ENCODE measurements at places on chromosomes 16 and 17.
A peak's percentile ranks its signal among the peaks of the same experiment; 100 is the strongest.

GRCh38 chr17:56085576-56086267, 67.6 kb upstream of the ANKFN1 start:
- DNase-seq, result no peak

- no peak for DNase-seq
Measured at GRCh38 chr17:75313941-75314551, 24.8 kb upstream of the SLC25A19 start.

- DNase-seq, result no peak
Measured at GRCh38 chr16:57371494-57372371, 557 bp upstream of the CX3CL1 start.

DNA sequence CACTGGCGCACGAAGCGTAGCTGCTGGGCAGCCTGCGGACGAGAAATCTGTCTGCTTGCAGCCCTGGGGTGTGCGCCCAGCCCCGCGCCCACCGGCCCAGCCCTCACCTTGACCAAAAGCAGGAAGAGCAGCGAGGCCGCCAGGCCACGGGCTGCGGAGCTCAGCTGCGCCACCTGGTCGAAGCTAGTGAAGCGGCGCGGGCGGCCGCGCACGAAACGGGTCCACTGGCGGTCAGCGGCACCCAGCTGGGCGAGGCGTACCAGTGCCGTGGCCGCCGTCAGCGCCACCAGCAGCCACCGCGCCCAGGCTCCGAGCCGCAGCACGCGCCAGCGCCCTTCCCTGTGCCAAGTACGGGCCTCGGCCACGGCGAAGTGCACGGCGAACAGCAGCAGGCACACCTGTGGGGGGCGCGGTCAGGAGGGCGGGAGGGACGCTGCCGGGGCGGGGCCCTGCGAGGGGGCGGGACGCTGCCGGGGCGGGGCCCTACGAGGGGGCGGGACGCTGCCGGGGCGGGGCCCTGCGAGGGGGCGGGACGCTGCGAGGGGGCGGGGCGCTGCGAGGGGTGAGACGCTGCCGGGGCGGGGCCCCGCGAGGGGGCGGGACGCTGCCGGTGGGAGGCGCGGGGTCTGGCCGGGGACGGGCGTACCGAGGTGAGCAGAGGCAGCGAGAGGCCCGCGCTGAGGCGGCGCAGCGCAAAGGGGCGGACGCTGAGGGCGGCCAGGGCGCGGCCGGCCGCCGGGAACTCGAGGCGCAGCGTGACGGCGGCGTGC, 43.2 kb downstream of the TSC2 start:
- DNase-seq, result peak; percentile 71

GRCh38 chr17:62206550-62206949, 141.5 kb upstream of the MED13 start:
- DNase-seq, result no peak

DNA sequence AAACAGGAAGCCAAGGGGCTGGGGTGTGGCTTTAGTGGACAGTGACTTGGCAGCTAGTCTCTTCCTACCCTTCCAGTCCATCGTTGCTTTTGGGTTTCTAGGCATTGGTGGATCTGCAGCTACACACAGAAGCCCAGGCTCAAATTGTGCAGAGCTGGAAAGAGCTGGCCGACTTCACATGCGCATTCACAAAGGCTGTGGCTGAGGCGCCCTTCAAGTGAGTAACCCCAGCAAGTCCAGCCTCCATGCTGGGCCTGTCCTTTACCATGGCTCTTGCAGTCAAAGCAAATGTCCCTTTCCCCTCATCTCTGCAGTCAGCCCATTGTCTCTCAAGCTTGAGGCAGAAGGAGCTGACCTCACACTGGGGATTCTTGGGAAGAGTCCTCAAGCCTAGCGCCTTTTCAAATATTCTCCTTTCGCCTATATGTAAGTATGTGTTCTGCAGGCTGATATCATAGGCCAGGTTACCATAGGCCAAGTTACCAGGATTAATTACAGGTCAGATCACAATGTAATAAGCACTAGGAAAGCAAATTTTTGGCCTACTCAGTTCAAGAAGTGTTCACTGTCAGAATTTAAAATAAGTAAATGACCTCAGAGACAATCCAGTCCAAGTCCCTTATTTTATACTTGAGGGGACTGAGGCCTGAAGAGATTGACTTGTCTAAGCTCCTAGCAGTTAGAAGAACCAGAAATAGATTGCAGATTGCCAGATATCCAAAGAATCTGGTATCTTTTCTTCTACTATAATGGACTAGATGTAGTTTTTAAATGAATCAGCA, 6.5 kb downstream of the EME1 start:
- no peak for DNase-seq

DNA sequence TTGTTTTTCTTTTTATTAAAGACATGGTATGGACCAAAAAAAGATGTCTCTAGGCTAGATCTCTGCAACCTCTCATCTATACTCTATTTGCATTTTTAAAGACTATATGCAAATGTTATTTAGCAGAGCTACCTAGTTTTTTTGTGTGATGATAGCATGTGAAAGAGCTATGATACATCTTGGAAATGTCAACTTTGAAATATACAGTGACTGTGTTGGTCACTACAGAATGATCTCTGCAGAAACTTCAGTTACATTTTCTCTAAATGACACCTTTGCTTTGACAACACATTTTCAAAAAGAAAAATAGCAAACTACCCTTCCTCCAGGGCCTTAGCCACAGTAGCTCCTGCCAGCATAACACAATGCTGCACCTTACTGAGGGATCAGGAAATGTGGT, 86.6 kb downstream of the PRKCB start:
- DNase-seq, result no peak

DNA sequence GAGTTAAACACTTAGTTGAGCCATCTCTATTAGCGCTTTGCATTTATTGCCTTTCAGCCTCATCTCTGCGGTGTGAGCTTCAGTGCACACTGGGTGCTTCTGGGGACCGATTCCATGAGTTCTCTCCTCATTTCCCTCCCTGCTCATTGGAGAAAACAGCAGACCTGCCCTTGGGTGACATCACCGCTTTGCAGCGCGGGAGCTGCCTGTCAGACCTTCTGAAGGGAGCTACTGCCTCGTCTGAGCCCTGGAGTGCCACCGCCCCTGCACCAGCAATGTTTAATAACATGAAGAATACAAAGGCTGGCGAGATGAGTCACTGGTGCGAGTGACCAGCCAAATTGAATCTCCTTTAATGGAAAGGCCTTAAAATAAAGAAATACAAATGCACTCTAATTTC, 30.2 kb upstream of the CPPED1 start:
- peak; percentile 36 for DNase-seq

GRCh38 chr16:57826052-57826451, 23.8 kb upstream of the KIFC3 start:
- no peak for DNase-seq

GRCh38 chr17:40565769-40566409, 617 bp upstream of the CCR7 start:
- DNase-seq, result no peak

DNA sequence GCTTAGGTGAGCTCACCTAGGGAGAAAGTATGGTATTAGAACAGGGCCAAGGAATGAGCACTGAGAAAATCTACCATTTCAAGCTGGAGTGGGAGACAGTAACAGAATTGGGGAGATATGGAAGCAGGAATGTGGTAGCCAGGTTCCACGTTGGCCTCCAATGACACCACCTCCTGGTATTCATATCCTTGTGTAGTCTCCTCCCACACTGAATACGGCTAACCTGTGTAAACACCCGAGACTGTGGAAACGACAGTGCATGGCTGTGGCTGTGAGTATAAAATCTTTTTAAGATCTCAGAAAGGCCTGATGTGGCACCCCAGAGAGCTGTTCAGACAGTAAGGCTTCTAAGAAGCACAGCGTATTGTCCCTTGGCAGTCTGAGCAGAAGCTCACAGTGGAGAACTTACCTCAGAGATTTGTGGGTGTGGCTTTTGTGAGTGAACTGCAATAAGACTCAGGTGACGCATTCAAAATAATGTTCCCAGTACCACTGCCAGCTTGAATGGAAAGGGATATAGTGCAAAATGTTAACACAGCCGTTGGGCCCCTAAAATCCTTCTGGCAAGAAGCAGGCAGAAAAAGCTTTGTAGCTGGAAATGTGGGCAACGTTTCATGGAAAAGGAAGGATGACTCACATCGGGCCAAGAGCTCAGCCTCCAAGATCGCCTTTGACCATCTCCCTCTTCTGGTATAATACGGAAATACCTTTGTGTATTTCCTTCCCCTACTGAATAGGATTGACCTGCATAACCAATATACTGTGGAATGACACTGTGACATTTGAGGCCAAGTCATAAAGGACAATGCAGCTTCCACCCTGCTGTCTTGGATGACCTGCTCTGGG, 14.4 kb downstream of the SDR42E1 start:
- peak; percentile 32 for DNase-seq

GRCh38 chr16:50372611-50373344, 4.0 kb upstream of the BRD7 start:
- peak; percentile 24 for DNase-seq

- DNase-seq, result no peak
Measured at GRCh38 chr17:8469964-8470363, 34.3 kb downstream of the NDEL1 start.

GRCh38 chr17:27320222-27320560, 26.3 kb downstream of the WSB1 start:
- DNase-seq, result no peak

- no peak for DNase-seq
Measured at GRCh38 chr16:54526087-54526486, 239.5 kb upstream of the IRX3 start.

GRCh38 chr17:69608141-69608540, 193.6 kb downstream of the MAP2K6 start:
- peak; percentile 37 for DNase-seq

- peak; percentile 80 for DNase-seq
Measured at GRCh38 chr16:23124315-23124714, 24.9 kb downstream of the USP31 start.

DNA sequence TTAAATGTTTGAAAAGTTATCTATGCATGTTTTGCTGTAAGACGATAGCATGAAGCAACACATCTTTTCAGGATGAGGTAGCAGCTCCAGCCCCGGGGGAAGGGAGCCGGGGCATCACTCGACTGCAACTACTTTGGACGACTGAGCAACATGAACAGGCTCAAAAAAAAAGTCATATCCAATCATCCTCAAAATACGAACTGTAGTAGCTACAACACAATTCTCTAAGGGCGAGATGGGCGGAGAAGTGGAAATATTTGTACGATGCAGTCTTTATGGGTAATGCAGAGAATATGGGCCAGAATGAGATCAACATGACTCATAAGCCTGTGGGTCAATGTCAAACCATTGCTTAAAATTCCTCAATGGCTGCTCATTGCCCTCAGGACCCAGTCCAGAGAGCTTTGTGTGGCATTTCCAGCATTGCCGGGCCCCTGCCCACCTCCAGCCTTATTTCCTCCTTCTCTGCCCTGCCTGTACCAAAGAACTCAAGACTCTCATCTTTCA, 17.7 kb upstream of the SMURF2 start:
- peak; percentile 99 for DNase-seq

DNA sequence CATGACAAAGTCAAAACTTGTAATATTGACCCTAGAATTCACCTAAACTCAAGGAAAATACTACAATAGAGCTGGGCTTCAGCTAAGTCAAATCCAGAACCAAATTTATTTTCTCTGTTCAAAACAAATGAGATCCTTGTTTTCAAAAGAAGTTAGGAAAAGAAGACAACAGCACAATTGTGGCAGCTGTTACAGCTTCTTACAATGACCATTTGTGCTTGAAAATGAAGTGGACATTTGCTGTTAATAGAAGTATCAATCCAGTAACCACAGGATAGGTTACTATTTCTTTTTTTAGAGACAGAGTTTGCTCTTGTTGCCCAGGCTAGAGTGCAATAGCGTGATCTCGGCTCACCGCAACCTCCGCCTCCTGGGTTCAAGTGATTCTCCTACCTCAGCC, 44.4 kb downstream of the APPBP2 start:
- no peak for DNase-seq

GRCh38 chr17:2292100-2292499, 11.5 kb downstream of the SMG6 start:
- DNase-seq, result peak; percentile 54

- no peak for DNase-seq
Measured at GRCh38 chr17:22373911-22374310, 681.6 kb downstream of the KCNJ18 start.

DNA sequence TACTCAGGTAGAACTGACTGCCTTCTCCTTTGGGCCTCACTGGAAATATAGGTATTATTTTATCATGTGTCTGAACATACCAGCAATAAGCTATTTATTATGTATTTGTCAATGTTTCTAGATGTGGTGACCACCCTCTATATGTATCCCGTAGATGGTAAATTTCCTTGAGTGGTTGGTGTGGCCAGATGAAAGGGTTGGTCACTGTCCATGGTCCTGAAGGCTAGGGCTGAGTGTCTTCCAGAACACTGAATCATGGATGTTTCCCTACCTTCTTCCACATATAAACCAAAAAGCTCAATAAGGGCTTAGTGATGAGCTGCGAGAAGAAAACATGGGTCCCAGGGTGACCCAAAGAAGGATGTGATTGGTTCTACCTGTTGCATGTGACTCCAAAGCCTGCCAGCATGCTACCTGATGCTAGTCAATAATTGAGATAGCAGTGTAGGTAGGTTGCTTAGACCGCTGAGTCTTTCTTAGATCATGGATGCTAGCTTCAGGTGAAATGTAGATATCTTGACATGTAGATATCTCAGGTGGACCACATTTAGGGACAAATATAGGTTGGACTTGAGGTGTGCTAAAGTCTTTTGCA, 150.3 kb downstream of the ASIC2 start:
- DNase-seq, result peak; percentile 2

DNA sequence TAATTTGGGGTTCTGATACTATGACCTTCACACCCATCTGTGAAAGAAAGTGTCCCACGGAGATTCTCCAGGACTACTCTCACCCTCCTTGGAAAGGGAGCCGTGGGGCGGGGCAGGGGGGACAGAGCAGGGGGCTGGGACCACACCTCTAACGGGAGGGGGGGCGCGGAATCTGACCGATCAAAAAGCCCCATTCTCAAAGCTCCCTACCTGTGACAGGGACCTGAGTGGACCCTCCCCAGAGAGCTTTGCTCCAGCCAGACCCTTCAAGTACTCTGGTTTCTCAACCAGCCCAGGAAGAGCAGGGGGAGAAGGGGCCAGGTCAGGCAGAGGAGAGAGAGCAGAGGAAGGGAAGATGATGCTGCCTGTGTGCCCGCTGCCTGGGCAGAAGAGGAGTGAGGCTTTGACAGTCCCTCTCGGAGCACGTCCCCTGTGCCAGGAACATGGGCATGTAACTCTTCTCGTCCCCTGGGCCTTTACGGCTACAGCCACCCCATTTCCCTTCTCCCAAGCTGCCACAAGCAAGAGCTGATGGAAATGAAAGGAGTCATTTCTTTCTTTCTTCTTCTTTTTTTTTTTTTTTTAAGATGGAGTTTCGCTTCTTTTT, 682 bp downstream of the XAF1 start:
- DNase-seq, result no peak

DNA sequence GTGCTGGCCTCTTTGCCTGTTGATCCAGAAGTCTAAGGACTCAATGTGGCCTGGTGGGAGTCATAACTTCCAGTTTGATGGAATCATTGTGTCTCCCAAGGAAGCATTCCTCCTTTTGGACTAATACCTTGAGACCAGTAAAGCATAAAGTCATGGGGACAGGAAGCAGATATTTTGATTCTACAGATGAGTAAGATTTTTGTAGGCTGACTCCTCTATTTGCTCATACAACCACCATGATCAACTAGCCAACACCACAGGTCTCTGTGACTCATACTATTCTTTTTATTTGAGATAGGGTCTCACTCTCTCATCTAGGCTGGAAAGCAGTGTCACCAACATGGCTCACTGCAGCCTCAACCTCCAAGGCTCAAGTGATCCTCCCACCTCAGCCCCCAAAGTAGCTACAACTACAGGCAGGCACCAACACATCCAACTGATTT, 6.2 kb downstream of the MT2A start:
- peak; percentile 25 for DNase-seq

GRCh38 chr17:40345161-40345993, 19.2 kb downstream of the GJD3 start:
- peak; percentile 77 for DNase-seq

GRCh38 chr16:49502136-49502881, 128.7 kb downstream of the C16orf78 start:
- no peak for DNase-seq

Measured in adipocyte (in vitro differentiated cells).